ENCODE measurements at places on chromosomes 4 and X.

DNA sequence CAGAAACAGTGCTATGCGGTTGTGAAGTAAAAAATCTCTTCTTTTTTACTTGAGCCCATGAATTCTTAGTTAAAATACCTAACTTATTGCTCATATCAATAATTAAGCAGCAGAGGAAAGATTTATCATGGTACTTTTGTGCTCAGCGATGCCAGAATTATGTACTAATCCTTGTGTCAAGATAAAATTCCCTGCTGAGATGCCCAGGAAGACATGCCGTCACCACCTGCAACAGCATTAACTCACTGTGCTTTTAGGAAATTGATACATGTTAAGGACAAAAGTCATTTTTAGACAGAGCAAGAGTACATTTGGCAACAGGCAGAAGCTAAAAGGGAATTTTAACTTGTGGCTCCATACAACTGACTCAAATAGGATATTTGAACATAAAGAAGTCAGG, 138.9 kb downstream of the NPNT start:
- no peak for DNase-seq

DNA sequence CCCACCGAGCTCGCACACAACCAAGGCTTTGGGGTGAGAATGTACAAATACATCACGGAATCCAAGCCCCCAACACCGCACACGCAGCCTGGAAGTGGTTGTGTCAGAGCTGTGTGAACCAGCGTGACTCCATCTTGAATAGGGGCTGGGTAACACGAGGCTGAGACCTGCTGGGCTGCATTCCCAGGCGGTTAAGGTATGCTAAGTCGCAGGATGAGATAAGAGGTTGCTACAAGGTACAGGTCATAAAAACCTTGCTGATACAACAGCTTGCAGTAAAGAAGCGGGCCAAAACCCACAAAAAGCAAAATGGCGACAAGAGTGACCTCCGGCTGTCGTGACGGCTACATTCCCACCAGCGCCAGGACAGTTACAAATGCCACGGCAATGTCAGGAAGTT, 258.4 kb downstream of the DHRSX start:
- no peak for DNase-seq

DNA sequence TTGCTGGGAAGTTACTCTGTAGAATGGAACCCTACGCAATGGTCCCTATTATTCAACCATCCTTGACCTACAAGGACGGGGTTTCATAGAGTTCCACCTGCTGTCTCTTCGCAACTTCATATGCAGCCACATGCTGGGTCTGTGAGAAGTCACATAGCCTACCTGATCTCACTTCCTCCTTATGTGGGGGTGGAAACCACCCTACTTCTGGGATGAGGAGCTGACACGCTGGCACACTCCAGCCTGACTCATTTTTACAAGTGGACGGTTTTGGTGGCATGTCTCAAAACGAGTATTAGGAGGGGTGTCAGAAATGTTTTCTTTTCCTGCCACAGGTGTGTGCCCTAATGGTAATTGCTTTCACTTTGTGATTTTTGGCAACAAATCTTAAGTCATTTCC, 36.8 kb upstream of the ARSD start:
- no peak for DNase-seq

GRCh38 chrX:1491851-1492349, 39.2 kb upstream of the ASMTL start:
- no peak for DNase-seq

DNA sequence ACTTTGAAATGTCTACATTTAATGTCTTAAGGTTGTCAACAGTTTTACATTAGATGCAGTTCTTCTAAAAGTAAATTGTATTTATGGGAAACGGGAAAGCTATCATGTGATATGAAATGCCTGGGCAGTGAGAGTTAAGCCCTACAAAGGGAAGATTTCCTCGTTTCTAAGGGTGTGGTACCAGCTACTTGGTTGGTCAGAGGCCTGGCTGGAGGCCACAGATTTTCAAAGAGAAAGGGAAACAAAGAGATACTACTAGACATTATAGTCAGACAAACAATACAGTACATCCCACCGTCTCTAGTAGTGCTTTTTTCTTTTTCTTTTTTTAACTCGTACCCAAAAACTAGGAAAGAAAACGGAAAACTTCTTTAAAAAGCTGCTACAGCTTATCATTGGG, 467.8 kb downstream of the PCDH7 start:
- no peak for DNase-seq

GRCh38 chr4:73415807-73416238, 11.7 kb downstream of the ALB start:
- DNase-seq, result no peak

- DNase-seq, result no peak
Observed at GRCh38 chr4:145523117-145523516, 41.5 kb downstream of the SMAD1 start.

DNA sequence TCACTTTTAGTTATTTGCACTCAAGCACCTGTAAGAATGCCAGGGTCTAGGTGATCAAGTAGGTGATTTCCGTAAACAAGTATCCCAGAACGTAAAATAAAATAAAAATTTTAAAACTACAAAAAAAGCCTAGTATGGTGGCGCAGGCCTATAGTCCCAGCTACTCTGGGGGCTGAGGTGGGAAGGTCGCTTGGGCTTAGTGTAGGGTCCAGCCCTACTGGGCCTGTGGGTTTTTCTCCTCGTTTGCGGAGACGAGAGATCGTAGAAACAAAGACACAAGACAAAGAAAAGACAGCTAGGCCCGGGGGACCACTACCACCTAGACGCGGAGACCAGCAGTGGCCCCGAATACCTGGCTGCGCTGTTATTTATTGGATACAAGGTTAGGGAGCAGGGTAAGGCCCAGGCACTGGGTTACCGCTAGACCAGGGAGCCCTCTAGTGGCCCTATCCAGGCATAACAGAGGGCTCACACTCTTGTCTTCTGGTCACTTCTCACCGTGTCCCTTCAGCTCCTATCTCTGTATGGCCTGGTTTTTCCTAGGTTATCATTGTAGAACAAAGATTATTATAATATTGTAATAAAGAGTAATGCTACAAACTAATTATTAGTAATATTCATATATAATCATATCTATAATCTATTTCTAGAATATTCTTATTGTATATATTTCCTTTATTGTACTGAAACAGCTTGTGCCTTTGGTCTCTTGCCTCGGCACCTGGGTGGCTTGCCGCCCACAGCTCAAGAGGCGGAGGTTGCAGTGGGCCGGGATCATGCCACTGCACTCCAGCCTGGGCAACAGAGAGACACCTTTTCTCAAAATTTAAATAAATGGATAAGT, 38.4 kb downstream of the SAGE1 start:
- DNase-seq, result no peak

DNA sequence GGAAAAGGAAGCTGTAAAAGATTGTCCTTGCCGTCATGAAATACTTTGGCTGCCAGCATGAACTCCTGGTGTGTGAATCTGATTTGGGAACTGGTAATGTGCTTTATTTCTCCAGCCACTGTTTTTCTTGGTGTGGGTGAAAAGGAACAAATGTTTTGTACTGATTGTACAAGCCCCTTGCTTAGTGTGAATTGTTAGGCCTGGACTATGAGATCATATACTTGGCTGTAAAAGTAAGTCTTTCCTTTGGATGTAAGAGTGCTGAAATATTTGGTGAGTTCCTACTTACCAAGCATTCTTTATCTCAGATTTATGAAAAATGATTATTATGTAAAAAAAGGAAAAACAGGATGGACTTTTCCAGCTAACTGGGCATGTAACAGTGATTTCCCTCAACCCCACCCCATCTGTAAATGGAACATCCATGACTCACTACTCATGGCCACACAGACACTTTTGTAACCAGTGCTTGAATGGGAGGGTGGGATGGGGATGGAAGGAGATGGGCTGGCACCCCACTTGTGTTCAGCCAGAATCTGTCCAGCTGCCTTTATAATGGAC, 6.3 kb downstream of the FNIP2 start:
- DNase-seq, result no peak

- no peak for DNase-seq
Observed at GRCh38 chrX:101108284-101108683, 10.3 kb downstream of the CENPI start.

DNA sequence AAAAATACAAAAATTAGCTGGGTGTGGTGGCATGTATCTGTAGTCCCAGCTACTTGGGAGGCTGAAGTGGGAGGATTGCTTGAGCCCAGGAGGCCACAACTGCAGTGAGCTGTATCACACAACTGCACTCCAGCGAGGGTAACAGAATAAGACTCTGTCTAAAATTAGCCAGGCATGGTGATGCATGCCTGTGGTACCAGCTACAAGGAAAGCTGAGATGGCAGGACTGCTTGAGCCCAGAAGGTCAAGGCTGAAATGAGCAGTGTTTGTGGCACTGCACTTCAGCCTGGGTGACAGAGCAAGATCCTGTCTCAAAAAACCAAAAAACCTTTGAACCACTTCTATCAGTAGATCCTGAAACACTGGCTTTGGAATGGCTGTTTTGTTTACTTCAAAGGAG, 10.2 kb downstream of the GRSF1 start:
- DNase-seq, result no peak

GRCh38 chrX:19682712-19683331, 167.5 kb upstream of the MAP3K15 start:
- peak; percentile 65 for DNase-seq

GRCh38 chr4:165378745-165379677, at the start of gene CPE:
Gene CPE, plus strand, starts transcription at chr4:165379008. Its CDS starts 214 bp downstream, at chr4:165379222.
- peak; percentile 17 for DNase-seq

- peak; percentile 35 for DNase-seq
Observed at GRCh38 chrX:74924449-74925224, 615 bp downstream of the NEXMIF start.

- no peak for DNase-seq
Observed at GRCh38 chr4:107755841-107756356, 35.9 kb upstream of the PAPSS1 start.

- no peak for DNase-seq
Observed at GRCh38 chrX:133365871-133366611, 49.2 kb downstream of the GPC4 start.

DNA sequence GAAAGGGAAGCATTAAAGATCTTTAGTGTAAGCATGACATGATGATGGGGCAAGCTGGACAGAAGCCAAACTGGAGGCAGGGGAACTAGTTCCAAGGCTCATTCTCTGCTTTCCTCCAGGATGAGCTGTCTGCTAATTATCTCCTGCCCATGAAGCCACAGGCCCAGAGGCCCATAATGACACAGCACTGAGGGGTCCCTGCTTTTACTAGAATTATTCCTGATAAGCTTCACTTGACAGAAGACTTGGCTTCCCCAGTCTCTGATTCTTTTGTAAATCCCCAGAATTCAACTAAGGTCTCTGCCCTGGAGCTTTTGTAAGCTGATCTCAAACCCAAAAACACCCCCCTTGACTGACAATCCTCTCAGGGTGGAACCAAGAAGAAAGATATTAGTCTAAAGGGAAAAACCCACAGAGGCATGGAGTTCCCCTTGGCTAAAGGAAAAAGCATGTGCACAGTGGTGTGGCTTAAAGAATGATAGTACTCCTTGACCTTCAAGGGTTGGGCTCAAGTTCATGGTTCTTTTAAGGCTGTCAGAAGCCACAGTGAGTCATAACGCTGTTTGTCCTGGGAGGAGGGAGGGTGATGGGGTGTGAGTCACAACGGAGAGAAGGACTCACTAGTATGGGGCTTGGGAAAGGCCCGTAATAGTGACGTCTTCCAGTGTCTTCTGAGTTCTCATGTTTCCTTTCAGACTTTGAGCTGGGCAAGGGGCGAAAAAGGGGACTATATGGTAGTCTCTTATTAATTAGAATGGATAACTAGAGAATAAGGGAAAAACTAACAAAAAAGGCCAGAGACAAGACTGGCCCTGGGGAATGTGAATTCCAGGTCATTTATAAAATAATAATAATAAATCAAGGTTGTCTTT, 146.0 kb upstream of the CPEB2 start:
- peak; percentile 59 for DNase-seq

GRCh38 chrX:10190367-10190766, 33.6 kb downstream of the CLCN4 start:
- DNase-seq, result no peak

DNA sequence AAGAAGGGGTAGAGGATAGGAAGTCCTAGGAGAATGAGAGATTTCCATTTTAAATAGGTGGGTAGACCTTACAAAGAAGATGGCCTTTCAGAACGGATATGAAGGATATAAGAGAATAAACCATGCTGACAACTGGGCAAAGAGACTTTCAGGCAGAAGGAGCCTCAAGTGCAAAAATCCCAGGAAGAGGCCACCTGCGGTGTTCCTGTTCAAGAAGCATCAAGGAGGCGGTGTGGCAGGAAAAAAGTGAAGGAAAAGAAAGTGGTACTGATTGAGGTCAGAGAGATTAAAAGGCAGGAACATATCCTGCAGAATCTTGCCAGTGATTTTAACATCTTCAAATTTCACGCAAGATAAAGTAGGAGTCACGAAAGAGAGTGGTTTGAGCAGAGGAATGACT, 172.0 kb downstream of the FSTL5 start:
- DNase-seq, result no peak

- no peak for DNase-seq
Observed at GRCh38 chr4:115851918-115852766, 738.7 kb upstream of the NDST4 start.

DNA sequence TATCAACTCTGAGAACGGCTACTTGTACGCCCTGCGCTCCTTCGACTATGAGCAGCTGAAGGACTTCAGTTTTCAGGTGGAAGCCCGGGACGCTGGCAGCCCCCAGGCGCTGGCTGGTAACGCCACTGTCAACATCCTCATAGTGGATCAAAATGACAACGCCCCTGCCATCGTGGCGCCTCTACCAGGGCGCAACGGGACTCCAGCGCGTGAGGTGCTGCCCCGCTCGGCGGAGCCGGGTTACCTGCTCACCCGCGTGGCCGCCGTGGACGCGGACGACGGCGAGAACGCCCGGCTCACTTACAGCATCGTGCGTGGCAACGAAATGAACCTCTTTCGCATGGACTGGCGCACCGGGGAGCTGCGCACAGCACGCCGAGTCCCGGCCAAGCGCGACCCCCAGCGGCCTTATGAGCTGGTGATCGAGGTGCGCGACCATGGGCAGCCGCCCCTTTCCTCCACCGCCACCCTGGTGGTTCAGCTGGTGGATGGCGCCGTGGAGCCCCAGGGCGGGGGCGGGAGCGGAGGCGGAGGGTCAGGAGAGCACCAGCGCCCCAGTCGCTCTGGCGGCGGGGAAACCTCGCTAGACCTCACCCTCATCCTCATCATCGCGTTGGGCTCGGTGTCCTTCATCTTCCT, 2.7 kb downstream of the PCDH10 start:
- DNase-seq, result no peak

DNA sequence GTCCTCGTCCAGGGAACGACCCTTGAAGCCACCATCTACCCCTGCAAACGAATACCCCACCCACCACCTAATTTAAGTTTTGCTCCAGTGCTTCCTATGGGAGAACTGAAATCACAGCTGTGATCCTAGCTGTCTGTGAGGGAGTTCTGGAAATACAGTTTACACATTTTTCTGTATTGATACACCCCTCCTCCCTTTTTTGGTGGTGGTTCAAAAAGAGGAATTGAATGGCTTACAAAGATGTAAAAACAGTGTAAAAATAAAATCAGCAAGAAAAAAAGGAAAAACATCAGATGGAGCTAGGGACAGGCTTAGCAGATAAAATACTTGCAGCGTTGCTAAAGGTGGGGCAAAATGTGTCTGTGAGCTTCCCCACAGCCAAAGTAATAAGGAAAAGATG, 86.6 kb downstream of the SORCS2 start:
- DNase-seq, result no peak

DNA sequence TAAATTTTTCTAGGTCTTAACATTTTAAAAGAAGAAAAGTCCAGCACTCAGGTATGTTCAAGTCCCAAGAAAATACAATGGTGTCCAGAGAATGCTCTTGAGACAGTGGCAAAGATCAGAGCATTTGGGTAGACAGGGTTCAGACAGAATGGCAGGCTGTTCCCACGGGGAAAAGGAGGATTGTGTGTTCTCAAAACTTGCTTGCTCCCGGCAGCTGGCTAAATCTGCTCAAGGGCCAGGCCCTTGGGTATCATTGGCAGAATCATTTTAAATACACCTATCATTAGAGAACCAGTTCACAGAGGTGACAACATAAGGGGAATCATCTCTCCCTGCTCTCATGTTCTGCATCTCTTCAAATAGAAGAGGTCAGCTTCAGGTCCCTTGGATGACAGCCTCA, 456.3 kb downstream of the DTHD1 start:
- DNase-seq, result no peak

Data from stimulated activated CD4-positive, alpha-beta T cell treated with anti-CD3 and anti-CD28 coated beads, TNF-alpha, amount 100 ng/mL, for 24 hours (primary cell).